Nucleus accumbens (tissue), 56 donors: ENCODE measurements at places on chromosomes 4 and X.

GRCh38 chrX:24902806-24903205 is 113.0 kb downstream of the ARX start:
- no peak for DNase-seq

GRCh38 chr4:54433686-54434085 is 204.6 kb downstream of the PDGFRA start:
- DNase-seq = no peak

- DNase-seq = peak; percentile 45
These were observed at the start of gene KLHL13 for GRCh38 chrX:118116713-118117550. KLHL13 (minus strand) TSS chrX:118116810; CDS start chrX:118028473, 88,337 bp downstream.

DNA sequence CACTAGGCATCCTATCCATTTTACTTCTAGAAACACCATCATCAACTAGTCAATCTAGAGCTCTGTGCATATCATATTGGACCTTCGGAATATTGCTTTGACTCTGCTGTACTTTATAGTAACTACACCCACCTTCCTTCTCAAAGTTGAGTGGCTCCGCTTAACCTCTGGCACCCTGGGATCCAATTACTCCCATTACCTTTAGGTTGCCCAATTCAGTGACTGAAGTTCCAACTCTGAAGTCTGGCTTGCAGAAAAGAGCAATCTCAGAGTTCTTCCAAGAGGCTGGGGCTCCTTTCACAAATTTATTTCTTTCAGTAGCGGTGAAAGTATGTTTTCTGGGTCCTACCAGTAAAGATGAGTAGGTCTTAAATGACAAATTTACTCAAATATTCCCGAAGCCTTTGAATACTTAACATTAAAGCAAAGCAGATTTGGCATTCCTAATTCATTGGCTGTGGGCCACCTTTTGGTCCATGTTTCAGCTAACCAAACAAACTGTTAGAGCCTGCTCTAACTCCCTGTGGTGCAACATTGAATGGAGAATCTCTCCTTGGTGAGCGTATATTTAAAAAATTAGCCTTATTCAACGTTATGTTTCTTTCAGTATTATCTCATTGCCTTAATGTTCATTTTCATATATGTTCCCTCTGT is 1215.8 kb downstream of the RAPGEF2 start:
- DNase-seq = no peak

- no peak for DNase-seq
These were observed 105.4 kb upstream of the TBC1D9 start for GRCh38 chr4:140861359-140862176.

- DNase-seq = no peak
These were observed 3.6 kb downstream of the UBL4A start for GRCh38 chrX:154482786-154483185.

DNA sequence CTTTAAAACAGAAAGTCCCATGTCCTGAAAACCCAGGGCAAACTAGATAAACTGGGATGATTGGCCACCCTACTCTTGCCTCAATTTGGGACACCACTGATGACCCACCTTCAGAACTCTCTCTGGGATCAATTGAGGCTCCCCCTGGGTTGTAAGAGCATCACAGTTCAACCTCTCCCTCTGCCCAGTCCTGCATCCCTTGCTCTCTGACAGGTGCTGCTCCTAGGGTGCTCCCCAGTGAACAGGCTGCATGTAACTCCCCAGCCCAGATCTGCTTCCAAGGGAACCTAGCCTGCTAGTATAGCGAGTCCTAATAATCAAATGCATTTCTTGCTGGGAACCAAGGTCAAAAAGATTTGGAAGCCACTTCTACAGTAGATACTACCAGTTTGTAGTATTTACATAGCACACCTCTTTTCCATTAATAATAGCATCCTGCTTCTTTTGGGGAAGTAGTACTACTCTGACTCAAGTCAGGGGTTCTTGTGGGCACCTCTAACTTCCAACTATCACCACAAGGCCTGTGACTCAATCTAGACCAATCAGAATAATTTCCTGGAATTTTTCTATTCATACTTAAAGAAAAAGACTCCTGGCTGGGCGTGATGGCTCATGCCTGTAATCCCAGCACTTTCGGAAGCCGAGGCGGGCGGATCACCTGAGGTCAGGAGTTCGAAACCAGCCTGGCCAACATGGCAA is 42.1 kb upstream of the SPINK2 start:
- DNase-seq = no peak

DNA sequence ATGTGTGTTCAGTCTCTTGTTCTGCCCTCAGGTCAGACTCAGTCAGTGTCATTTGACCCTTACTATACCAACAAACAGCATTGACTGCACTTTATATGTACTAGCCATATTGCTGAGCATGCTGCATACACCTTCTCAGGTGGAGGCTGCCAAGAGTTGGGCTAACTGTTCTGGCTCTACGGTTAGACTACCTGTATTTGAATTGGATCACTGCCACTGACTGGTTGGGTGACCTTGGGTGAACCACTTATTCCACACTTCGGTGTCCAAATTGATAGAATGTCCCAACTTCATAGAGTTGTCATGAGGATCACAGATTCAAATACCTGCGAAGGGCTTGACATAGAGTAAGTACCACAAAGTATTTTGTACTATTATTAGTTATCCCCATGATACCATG is 91.2 kb upstream of the GPR50 start:
- DNase-seq = no peak

DNA sequence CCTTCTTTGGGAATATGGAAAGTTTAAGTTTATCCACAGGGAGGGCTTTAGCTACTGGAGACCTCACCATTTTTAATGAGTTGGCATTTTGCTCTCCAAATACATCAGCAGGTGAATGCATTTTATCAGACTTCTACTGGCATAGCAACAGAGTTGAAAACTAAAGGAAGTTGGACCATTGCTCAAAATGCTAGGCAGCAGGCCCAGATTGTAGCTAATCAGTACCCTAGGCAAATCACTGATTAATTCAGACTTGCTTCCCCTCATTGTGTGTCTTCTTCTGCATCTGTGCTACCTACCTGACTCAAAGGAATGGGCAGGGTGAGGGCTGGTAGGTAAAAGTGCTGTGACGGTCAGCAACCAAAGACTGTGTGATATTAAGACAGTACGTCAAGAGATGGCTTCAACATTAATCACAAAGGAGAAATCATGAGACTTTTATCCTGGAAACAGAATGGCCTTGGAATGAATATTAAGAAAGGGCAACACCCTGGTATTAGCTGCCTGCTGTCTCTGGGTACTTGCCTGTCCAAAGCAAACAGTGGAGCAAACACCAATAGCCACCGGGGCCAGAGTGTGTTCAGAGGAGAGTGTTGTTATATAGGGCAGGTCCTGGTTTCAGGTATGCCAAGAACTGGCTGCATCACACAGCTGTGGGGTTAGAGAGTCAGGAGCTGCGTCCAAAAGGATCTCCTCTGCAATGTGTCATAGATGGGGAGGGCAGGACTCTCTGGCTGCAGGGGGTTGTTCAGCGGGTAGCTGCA is 17.1 kb upstream of the SMIM20 start:
- no peak for DNase-seq

DNA sequence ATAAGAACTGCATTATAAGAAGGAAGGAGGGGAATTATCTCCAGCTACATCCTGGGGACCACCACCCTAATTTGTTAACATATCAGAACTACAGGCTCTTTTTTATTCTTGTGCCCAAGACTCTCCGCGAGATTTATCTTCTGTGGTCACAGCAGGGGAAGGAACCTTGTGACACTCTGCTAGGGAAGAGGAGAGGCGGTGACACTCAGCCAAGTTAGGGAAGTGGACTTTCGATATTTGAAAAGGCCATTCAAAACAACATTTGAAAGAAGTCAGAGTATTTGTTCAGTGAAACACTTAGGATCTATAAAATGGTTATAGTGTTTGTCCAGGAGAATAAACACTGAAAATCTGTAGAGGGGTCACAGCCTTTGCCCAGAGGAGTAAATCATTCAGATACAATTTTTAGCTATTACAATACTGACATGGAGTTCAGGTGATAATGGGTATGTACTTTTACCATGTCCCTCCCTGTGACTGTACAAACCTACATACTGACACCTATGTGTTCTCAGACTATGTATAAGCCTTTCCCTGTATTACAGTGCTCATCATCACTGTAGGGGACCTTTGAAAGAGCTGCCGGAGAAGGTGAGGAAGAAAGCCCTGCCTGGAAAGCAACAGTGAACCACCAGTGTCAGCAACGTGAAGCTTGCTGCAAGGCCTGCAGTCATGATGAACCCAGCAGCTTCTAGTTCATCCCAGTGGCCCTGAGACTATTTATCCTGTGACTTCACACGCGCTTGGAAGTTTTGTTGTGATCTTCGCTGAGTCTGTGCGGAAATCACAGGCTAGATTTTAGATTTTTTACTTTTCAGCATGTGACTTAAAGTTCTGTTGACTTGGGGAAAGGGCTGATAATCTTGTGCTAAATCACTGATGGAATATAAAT is 8.5 kb upstream of the PTTG2 start:
- no peak for DNase-seq

DNA sequence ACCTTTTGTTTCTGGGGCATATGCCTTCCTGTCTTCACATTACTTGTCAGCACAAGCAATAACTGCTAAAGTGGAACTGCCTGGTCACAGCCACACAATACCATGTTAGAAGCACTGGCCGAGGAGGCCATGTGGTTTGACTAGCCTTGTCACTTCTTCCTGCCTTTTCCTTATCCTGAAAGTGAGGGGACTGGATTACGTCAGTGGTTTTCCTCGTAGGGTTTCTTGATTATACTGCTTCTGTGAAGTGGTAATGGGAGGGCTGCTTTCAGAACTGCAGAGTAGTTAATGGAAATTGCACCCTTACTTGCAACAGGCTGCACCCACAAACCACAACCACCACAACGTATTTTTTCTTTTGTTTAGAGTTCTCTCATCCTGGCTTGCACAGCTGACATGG is 26.6 kb downstream of the ZRSR2 start:
- DNase-seq = no peak

GRCh38 chr4:16663307-16663706 is 235.1 kb downstream of the LDB2 start:
- DNase-seq = no peak

- no peak for DNase-seq
These were observed 166.1 kb downstream of the LRBA start for GRCh38 chr4:150849016-150849415.

DNA sequence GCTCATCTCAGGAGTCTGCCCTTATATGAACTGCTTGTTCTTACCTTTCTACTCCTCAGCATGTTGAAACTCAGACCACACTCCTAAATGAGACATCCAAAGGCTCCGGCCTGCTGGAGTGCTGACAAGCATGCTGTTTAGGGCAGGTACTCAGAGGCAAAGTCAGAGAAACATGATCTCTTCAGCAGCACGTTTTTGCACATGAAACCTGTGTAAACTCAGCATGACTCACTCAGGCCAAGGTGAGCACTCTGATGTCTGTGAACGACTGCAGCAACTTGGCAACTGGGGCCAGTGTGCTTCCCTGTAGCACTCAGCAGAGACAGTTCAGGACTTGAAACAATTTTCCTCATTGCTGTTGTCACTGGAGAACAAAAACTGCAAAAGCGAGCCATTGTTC is 109.6 kb downstream of the PACRGL start:
- peak; percentile 2 for DNase-seq

GRCh38 chrX:92231391-92231790 is 452.2 kb downstream of the PCDH11X start:
- no peak for DNase-seq

DNA sequence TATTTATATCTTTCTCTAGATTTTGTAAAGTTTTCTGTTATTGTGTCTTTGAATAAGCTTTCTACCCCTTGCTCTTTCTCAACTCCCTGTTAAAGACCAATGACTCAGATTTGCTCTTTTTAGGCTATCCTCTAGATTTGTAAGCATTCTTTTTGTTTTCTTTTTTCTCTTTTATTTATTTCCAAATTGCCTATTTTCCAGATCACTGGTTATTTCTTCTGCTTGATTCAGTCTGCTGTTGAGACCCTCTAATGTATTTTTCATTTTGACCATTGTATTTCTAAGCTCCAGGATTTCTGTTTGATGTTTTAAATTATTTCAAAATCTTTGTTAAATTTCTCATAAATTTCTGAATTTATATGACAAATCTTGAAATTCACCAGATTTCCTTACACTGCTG is 462.6 kb upstream of the GALNT7 start:
- DNase-seq = no peak

- DNase-seq = no peak
These were observed 59.3 kb upstream of the CLDN34 start for GRCh38 chrX:9907645-9908387.

GRCh38 chr4:147136310-147136709 is 190.6 kb upstream of the TTC29 start:
- DNase-seq = no peak

- DNase-seq = no peak
These were observed 20.9 kb upstream of the RAB40A start for GRCh38 chrX:103540145-103540544.

GRCh38 chrX:25663701-25664100 is 474.4 kb upstream of the MAGEB18 start:
- no peak for DNase-seq

DNA sequence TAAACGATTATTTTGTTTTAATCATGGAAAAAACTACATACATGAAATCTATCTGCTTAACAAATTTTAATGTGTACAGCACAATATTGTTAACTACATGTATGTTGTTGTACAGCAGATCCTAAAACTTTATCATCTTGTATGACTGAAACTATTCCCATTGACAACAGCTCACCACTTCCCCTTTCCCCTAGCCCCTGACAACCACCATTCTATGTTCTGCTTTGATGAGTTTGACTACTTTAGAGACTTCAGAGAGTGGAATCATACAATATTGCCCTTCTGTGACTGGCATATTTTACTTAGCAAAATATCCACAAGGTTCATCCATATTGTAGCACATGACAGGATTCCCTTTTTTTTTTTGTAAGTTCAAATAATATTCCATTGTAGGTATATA is 185.9 kb downstream of the CFAP299 start:
- DNase-seq = no peak

- no peak for DNase-seq
These were observed 726.4 kb upstream of the MAGEB2 start for GRCh38 chrX:29488919-29489318.

- DNase-seq = peak; percentile 22
These were observed 750 bp downstream of the TMEM129 start for GRCh38 chr4:1720163-1720983.

DNA sequence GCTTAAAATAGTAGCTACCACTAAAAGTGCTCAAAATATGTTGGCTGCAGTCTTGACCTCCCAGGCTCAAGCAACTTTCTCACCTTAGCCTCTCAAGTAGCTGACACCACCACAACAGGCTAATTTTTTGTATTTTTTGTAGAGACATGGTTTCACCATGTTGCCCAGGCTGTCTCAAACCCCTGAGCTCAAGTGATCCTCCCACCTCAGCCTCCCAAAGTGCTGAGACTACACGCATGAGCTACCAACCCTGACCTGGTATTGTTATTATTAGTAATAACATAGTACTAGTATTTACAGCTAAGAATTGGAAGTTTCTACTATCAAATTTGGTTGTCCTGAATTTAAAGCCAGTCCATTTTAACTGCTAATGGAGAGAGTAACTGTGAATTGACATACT is 18.0 kb downstream of the STAP1 start:
- DNase-seq = no peak

GRCh38 chrX:73562458-73562857 is 539 bp upstream of the CHIC1 start:
- DNase-seq = no peak

- DNase-seq = no peak
These were observed 65.8 kb upstream of the MSN start for GRCh38 chrX:65601530-65602220.

GRCh38 chrX:102338162-102338561 is 91.2 kb downstream of the NXF2 start:
- DNase-seq = no peak
